ENCODE measurements at places on chromosomes 12 and 14.

- DNase-seq, result no peak
These were observed 292.8 kb upstream of the SFSWAP start for GRCh38 chr12:131418121-131418520.

DNA sequence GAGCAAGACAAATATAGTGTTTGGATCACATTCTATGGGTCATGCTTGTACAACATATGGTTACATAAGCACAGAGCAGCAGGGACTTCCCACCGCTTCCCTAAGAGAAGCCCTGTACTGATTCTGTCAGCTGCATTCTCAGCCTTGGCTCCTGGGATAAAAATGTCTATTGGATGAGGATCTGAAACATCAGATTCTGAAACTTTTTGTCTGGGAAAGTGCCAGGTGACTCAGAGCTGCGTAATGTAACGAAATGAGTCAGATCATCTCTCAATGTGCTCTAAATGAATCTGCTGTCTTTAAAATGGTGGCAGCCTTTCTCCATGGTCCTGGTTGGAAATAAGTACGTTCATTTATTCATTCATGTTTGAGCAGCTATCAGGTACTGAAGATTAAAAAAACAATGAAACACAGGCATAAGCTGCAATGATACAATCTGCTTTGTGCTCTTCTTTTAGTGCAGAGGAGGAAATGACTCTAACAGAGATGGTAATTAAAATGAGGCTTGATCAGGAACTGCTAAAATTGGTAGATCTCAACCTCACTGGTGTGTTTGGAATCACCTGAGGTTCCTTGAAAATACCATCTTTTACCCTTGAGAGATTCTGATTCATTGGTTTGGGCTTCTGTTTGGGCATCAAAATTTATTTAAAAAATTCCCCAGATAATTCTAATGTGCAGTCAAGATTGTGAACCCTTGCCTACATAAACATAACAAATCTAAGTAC, 99.1 kb upstream of the NAP1L1 start:
- peak; percentile 33 for DNase-seq

GRCh38 chr12:105555556-105556295, 225.2 kb downstream of the C12orf75 start:
- DNase-seq, result no peak

DNA sequence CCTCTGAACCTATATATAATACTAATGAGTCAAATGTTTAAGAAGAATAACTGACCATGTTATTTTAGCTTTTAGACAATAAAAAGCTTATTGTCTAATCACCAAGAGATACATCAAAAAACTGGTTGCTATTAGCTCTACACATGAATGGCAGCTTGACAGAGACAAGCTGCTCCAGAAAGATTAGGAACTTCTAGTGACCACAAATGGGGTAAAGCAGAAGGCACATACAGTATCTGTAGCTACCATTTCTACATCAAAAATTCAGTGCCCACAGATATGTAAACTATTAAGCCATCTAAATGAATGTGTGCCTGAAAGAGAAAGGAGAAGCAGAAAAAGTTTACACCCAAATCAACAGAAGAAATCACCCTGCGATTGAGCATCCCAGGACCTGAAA, 2.4 kb downstream of the AREL1 start:
- DNase-seq, result no peak

- DNase-seq, result no peak
These were observed 18.2 kb downstream of the CEP128 start for GRCh38 chr14:80923368-80923767.
